ENCODE measurements at places on chromosomes 2 and 18.

GRCh38 chr2:154489266-154489858 lies 209.1 kb upstream of the KCNJ3 start:
- DNase-seq = no peak

DNA sequence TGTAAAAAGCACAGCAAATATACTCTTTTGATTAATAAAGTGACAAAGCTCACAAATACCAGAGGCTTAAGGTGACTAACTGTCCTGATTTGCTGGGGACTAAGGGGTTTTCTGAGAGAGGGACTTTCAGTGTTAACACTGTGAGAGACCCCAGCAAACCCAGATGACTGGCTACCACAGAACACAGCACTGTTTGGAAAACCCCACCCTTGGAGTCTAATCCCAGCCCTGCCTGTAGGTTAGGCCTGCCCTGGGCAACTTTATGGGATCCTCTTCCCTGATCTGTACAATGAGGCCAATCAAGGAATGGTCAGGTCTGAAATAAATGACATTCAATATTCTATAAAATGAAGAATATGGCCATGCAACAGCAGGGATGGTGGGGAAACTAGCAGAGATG lies 30.5 kb upstream of the CTAGE1 start:
- no peak for DNase-seq

GRCh38 chr2:99317161-99317872 lies 16.3 kb upstream of the LYG1 start:
- no peak for DNase-seq

GRCh38 chr18:58491113-58491696 lies 137.7 kb downstream of the ALPK2 start:
- no peak for DNase-seq

DNA sequence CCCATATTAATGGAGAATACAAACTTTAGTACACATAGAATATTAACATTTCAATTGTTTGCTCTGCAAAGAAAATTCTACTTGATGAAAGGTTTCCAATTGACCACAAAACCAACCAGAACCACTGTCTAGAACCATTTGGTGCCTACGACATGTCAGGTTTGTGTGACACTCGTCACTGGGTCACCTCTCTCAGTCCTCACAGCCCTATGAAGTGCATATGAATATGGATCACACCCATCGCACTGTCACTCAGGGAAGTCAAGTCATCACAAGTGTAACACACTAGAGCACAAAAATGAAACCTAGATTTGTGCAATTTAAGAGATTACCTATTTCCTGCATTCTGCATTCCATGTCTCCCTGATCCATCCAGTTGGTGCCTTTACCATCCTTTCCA lies 43.7 kb downstream of the PTPN2 start:
- no peak for DNase-seq

DNA sequence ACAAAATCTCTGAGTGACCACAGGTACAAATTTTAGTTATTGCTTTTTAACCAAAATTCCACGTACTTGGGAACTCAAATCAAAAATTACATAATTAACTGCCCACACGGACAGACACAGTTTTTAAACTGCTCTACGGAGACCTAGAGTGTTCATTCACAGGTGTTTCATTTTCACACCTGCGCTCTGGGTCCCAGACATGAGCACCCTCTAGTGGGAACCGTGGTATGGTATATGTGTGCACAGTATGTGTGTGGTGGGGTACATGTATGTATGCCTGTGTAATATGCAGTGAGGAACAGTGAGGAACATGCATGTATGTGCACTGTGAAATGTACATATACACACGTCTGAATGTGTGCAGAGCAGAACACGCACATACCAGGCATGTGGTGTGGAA lies 65.0 kb downstream of the PPP4R1 start:
- DNase-seq = no peak

- no peak for DNase-seq
Observed at GRCh38 chr2:39821871-39822270, 42.8 kb upstream of the THUMPD2 start.
